ENCODE measurements at places on chromosomes 1 and 21. TPM values are rescaled to one million over a fixed set of nuclear protein-coding genes. Genes with fewer than 3 reads are reported as not detected.

- no peak for DNase-seq
Observed at GRCh38 chr21:16570171-16570570, 840.4 kb downstream of the USP25 start.

CSRP1 gene
- 44.1 TPM for total RNA-seq

DNA sequence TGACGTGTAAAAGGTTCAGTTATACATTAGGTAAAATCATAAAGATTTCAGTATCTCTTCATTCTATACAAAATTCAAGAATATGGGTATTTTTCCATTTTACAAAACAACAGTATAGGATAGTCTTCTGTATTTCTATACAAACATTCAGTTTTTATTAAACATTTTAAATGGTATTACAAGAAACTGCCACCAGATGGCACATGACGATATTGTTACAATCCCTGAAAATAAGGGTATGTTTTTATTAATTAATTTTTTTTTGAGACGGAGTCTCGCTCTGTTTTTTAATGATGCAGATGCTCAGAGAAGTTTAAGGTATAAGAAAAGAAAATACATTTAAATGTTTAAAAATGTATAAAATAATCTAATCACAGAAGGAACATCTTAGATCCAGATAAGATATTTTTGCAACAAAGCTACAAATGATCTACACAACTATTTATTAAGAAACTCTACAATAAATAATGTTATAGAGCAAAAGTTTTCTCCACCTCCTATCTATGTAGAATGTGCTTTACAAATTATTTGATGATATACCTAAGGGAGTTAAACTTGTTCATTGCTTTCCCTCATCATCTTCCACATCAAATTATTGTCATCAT, 23.5 kb upstream of the RSBN1 start:
- peak; percentile 83 for DNase-seq

FCGR3A gene
- 848 TPM for total RNA-seq

PPM1J gene
- 0.26 TPM for total RNA-seq

- DNase-seq, result no peak
Observed at GRCh38 chr1:168312718-168313604, 32.3 kb downstream of the TBX19 start.

ALX3 gene
- not detected for total RNA-seq

GRCh38 chr1:173454966-173455524, 22.1 kb upstream of the PRDX6 start:
- DNase-seq, result no peak

DNA sequence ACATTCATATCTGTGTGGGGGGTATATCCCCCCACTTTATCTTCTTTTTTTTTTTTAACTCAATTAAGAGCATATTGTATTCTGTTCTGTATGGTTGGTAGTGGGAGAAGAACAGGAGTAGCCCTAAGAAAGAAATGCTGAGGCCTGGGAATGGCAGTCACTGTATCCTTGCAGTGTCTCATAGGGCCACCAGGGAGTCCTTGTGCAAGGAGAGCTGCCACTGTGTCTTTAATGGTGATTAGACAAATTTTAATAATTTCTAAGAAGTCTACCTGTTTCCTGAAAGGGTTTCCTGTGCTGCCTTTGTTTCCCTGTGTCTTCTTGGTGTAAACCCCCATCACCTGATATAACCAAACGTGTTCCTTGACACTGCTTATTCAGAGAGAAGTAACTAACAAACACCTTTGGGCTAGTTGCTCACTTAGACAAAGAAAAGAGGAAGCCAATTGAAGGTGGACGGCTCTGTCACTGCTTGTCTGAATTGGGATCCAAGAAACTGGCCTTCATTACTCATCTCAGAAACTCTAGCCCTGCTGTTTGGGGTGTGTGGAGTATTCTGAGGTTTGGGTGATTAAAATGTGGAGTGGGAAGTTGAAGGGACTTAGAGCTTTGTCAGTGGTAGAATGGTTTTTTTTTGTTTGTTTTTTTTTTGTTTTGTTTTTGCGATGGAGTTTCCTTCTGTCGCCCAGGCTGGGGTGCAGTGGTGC, 15.2 kb downstream of the GIPC2 start:
- no peak for DNase-seq

DNA sequence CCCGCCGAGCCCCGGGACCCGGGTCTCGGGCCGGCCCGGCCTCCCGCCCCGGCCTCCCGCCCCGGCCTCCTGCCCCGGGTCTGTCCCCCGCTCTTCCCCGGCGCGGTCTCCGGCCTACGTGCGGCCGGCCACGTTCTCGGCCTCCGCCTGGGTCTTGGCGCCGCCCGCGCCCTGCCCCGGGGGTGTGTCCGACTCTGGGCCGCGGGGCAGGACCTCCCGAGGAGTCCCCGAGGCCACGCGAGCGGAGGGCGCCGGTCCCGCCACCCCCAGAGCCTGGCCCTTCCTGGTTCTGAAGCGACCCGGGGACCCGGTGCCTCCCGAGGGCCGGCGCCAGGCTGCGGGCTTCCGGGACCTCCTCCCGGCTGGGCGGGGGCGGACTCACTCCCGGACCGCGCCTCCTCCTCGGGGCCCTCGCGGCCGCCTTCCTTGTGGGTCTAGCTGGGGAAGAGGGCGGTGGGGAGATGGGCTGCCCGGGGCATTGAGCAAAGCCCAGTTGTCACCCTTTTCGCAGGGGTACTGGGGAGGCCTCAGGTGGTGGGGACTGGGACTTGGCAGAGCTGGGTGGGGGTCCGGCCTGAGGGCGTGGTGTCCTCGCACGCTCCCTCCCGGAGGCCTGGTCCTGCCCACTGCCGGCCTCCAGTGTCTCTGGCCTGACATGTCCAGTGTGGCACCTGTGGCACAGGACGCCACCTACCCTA, 558 bp downstream of the PFKL start:
- peak; percentile 57 for DNase-seq

DNA sequence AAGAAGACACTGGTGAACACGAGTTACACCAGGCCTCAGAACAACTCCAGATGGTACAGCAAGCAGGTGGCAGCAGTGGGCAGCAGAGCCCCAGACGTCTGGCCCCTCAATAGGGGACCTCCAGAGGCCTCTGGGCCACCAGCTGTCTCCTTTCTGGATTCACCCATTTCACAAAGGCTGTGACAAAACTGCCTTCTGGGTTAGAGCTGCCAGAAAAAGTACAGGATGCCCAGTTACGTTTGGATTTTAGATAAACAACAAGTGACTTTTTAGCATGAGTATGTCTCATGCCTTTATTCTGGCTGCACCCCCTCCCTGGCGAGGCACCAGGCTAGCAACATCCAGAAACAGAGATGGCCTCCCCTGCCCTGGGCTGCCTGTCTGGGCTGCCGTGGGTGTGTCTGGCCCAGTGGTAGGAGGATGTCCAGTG, 30.1 kb downstream of the ITPKB start:
- DNase-seq, result peak; percentile 61

- no peak for DNase-seq
Observed at GRCh38 chr1:161373442-161373841, 5.8 kb upstream of the CFAP126 start.

C1orf210 gene
- not detected for total RNA-seq

Measured in natural killer cell (primary cell).